ENCODE measurements at places on chromosomes 2 and 18. TPM values are rescaled to one million over a fixed set of nuclear protein-coding genes. Genes with fewer than 3 reads are reported as not detected.

Gene CAPN13
- total RNA-seq = not detected

DNA sequence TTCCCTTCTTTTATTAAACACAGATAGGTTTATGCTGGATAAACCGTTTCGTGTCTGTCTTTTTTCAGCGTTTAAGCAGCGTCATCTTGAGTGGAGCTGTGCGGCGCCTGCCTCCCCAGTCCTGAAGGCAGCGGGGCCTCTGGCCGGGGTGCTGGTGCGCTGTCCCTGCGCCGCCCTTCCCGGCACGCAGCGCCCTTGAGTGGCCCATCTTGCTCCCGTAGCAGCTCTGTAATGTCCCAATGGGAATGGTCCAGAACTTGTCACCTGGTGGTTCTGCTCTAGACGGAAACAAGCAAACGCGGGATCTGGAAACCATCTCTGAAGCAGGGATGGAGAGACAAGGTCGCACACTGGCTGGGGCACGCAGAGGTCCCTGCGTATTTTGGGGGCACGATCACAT lies 24.5 kb downstream of the PRELID3A start:
- no peak for DNase-seq

DNA sequence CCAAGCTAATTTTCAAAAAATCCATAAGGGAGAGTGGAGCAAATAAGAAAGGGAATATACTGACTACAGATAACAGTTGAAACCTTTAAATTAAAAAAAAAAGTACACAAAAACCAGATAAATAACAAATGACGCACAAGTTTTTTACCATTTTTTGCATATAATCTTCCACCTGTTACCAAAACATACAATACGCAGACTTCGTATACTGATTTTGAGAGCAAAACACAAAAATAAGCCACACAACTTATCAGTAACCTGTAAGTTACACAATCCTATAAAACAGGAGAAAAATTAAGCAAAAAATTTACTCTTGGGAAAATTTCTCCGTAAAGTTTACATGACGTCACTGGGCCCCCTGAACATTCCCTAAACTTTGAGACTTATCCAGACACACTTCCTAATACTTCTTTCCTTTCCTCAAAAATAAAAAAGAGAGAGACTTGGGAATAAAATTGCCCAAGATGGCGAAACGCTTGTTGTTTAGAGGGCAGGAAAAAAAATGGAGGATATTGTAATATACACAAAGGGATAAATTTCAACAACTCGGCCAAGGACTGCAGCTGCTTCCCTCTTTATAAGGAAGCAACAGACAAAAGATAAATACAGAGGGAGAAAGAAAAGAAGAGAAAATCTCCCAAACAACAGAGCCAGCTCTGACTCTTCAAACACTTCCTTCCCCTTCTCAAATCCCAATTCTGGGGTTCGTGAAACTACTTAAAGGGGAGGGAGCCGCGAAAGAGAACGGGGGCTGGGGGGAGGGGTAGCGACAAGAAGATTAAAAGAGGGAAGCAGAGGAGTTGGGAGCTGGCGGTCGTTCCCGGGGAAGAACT lies 1.6 kb downstream of the BAZ2B start:
- DNase-seq = no peak

DNA sequence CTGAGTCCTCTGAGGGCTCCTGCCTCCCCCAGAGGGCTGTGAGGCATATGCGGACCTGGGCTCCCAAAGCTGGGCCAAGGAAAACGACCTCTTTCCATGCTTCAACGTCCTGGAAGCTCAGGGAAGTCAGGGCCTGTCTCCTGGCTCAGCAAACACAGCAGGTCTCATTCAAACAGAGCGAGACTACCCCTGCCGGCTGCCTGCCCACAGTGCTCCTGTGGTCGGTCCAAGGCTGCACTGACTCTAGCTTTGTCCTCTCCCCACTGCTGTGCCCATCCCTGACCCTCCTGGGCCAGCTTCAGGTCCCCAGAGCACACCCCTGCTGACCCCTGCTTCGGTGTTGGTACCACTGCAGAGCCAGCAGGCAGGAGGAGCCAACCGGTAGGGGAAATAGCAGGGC lies 79.6 kb downstream of the PDCL3 start:
- DNase-seq = no peak

- DNase-seq = no peak
Measured at GRCh38 chr18:46518438-46518837, 138.6 kb downstream of the LOXHD1 start.

Gene GATA6
- not detected for total RNA-seq

GRCh38 chr2:10499911-10500521 lies 51.9 kb upstream of the ODC1 start:
- no peak for DNase-seq

GRCh38 chr2:55153584-55154299 lies 78.4 kb downstream of the CLHC1 start:
- DNase-seq = no peak

GRCh38 chr2:46275995-46276394 lies 21.2 kb upstream of the EPAS1 start:
- DNase-seq = no peak

Gene PMAIP1
- 69.9 TPM for total RNA-seq

GRCh38 chr18:10877987-10878386 lies 271.4 kb downstream of the PIEZO2 start:
- DNase-seq = no peak

Gene GRB14
- total RNA-seq = not detected

Gene DLGAP1
- 0.10 TPM for total RNA-seq

Gene NEB
- 1.2 TPM for total RNA-seq

GRCh38 chr18:8381821-8382459 lies 227.3 kb upstream of the RAB12 start:
- no peak for DNase-seq

Data from activated B cell treated with CpG ODN at 0.5 μM for 24 hours (primary cell).